ENCODE measurements at places on chromosomes 2 and 18.

DNA sequence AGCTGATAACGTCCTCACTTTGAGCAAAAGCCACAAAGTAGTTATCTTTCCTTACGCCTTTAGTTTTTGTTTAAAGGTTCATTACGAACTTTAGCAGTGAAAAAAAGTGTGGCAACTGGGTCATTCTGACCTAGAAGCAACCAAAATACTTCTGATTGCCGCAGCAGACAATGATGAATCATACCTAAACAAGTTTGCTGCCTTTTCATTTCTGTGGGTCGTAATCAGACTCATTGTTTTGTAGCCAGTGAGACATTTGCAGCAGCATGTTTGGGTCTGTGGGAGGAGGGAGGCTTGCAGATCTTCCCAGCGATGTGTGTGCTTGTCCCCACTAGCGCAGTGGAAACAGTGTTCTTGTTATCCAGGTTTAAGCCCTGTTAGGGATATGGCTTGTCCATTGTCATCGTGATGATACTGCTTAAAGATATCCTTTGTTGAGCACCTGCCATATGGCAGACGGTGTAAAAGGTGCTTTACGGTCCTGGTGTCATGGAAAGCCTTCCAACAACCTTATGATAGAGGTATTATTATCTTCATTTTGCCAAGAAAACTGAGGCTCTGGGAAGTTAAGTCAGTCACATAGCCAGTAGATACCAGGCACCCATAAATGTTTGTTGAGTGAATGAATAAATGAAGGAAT is 1.3 kb upstream of the GREB1 start:
- no peak for DNase-seq

DNA sequence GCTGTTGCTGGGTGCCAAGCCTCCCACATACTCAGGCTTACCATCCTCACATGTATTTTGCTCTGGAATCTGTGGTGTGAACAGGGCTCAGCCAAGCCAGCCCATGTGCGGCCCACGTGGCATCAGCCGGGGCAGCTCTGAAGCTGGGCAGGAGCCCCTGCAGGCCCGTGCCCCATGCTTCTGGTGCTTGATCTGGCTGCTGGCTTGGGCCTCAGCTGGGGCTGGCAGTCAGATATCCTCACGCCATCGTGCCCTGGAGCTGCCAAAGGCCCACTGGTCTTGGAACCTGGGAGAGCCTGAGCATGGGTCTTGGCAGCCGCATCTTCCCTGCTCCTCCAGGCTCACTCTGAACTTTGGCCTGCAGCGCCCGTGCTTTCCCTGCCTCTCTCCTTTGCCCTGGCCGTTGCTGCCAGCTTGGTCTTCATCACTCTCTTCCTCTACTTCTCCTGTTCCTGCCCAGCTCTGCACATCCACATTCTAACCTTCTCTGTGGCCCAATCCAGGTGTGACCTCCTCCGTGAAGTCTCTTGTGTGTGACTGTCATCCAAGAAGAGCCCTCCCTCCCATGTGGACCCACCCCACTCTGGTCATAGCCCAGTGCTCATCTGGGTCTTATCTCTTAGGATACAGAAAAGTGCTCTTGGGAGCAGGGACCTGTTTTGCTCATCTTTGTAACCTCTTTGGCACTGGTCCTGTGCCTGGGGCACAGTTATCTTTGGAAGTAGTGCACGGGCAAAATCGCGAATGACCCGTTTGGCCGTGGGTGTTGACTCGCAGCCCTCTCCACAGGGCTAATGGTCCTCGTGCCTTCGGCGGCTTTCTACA is 116.1 kb downstream of the RNF144A start:
- no peak for DNase-seq

DNA sequence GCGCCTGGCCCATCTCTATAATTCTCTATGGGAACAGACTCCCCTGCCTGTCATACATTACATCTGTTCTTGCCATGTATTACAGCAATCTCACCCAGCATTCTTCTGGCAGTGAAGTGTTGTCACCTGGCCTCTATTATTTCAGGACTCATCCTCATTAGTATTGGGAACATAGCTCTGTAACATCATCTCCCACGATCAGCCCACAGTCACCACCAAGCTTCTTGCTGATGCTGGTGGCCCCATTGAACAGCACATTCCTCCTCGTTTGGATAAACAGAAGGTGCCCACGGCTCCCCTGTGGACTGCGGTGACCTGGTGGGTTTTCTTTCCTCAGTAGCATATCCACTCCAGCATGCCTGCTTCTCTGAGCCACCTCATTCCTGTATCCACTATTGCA is 21.5 kb downstream of the CHCHD5 start:
- DNase-seq: no peak

- DNase-seq: no peak
These were observed 327.6 kb upstream of the UBE2E3 start for GRCh38 chr2:180652794-180653193.

DNA sequence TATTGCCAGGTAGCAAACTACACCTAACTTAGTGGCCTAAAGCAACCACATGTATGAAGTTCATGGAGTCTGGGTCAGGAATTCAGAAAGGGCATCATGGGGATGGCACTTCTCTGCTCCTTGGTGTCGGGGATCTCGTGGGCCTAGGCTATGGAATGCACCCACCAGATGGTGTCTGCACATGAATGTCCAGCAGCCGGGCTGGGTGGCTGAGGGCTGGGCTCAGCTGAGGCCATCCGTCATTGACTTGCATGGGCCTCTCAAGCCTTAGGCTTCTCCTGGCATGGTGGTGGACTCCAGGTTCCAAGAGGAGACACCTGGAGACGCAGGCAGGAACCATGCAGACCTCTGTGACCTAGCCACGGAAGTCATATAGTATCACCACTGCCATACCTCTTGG is 26.0 kb upstream of the RPL31 start:
- no peak for DNase-seq

- no peak for DNase-seq
These were observed 2.4 kb downstream of the PAIP2B start for GRCh38 chr2:71224457-71224856.

DNA sequence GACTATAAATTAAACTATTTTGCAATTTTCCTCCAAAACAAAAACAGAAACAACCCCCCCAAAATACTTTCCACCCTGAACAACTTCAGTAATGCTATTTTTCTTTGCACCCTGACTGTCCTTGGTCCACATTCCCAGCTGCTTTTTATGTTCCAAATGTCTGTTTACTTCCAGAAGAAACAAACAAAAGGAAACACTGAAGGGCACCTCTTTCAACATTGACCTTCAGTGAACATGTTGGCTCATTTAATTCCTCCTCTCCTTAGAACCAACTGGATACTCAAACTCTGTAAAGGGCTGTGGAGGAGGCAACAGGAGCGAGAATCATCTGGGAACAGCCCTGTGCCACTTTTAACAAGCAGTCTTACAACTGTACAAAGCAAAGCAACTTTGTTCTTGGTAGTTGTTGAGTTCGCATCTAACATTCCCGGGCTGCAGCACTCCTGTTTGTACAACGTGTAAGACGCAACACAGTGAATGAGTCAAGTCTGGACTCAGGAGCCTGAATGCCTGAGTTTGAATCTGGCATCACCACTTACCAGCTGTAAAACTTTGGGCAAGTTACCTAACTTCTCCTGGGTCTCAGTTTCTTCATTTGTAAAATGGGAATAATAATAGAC is 111.4 kb upstream of the GATA6 start:
- DNase-seq: no peak

GRCh38 chr18:11570769-11571412 is 38.5 kb upstream of the SLC35G4 start:
- DNase-seq: no peak

GRCh38 chr18:66729442-66730239 is 125.8 kb upstream of the CDH19 start:
- no peak for DNase-seq

DNA sequence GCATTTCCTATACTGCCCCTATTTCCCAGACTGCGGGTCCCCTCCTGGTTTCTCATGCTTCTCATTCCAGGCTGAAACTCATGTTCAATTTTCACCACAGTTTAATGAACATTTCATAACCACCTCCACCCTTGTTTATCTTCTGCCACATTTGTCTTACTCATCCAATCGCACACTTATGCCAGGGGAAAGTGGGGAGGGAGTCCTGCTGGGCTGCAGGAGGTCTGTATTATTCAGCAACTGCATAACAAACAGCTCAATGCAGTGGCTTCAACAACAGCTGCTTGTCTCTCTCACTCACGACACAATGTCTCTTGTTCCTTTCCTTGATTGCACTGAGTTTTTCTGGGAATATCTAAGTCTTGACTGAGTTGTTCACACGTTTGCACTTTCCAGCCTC is 106.0 kb downstream of the ZNF519 start:
- no peak for DNase-seq

DNA sequence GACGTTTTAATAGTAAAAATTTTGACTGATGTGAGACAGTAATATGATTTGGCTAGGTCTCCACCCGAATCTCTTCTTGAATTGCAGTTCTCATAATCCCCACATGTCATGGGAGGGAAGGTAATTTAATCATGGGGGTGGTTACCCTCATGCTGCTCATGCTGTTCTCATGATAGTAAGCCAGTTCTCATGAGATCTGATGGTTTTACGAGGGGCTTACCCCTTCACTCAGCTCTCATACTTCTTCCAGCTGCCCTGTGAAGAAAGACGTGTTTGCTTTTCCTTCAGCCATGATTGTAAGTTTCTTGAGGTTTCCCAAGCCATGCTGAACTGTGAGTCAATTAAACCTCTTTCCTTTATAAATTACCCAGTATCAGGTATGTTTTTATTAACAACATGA is 327.0 kb upstream of the CDH7 start:
- DNase-seq: no peak

Data from NCI-H2081 treated with DMSO at 0.1 percent for 48 hours (cell line).